ENCODE measurements at places on chromosomes 2 and 18.

DNA sequence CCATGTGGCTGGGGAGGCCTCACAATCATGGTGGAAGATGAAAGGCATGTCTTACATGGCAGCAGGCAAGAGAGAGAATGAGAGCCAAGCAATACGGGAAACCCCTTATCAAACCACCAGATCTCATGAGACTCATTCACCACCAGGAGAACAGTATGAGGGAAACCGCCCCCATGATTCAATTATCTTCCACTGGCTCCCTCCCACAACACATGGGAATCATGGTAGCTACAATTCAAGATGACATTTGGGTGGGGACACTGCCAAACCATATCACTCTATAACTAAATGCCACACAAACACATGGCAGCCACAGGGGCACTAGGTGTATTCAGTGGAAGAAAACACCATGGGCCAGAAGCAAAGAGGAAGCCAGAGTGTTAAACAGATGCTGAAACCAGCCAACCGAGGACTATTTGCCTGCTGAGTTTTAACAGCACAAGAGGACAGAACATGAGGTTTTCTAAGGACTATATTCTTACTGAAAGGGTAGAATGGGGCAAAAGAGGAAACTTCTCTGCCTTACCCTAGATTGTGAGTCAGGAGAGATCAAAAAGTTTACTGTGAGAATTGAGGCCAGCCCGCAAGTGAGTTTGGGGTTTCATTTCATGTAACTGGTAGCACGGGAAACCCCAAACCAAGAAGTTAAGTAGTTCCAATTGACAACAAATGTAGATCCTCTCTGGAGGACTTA lies 49.2 kb downstream of the SIGLEC15 start:
- no peak for DNase-seq

DNA sequence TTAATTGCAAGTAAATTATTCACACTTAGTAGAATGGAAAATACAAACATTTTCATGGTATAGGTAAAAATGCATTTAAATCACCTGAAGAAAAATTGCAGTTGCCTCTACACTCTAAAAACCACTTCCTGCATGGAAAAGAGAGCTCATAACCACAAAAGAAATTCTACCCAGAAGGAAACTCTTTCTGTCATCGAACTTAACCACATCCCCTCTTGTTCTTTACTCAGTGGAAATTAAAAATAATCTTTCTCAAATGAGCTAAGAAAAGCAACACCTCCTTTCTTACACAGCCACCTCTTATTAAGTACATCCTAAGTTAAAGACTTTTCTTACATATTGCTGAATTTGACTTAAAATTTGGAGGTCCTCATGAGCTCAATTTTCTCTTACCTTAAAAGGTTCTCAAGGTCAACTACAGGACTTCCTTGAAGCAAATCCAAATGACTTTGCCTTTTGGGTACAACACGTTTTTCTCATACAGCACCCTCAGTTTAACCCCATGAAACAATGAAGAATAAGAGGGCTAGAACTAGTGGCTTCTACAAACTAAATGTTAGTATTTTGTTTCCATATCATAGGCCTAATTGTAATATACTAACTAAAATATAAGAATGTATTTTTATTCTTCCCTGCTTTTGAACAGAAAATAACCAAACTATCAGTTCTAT lies 109.1 kb upstream of the CRIM1 start:
- no peak for DNase-seq

- no peak for DNase-seq
Observed at GRCh38 chr2:3486047-3487027, 33.0 kb downstream of the ADI1 start.

GRCh38 chr2:197310271-197310985 lies at the start of gene ANKRD44:
Gene ANKRD44 (minus strand): TSS chr2:197310780. CDS start chr2:197310604, 176 bp downstream.
- DNase-seq = no peak

GRCh38 chr2:19879120-19879519 lies 22.7 kb downstream of the TTC32 start:
- no peak for DNase-seq

DNA sequence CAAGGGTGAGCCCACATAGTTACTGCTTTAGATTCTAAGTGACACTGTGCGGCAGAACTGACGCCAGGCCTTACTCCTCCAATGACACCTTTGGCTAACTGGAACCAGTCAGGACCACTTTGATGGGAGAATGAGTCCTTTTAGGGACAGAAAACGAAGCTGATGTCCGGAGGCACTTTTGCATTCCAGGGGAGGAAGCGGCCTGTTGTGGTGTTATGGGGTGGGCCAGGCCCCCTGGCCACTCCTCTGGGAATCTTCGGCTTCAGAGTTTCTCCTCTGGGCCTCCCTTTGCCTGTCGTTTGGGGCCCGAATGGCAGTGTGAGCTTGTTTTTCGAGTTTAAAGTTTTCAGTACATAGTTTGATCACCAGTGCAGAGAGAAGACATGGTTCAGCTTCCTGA lies 65.9 kb downstream of the MBP start:
- DNase-seq = no peak

GRCh38 chr2:10204326-10205161 lies 82.0 kb downstream of the RRM2 start:
- no peak for DNase-seq

- no peak for DNase-seq
Observed at GRCh38 chr2:127278959-127279358, 15.0 kb downstream of the ERCC3 start.

DNA sequence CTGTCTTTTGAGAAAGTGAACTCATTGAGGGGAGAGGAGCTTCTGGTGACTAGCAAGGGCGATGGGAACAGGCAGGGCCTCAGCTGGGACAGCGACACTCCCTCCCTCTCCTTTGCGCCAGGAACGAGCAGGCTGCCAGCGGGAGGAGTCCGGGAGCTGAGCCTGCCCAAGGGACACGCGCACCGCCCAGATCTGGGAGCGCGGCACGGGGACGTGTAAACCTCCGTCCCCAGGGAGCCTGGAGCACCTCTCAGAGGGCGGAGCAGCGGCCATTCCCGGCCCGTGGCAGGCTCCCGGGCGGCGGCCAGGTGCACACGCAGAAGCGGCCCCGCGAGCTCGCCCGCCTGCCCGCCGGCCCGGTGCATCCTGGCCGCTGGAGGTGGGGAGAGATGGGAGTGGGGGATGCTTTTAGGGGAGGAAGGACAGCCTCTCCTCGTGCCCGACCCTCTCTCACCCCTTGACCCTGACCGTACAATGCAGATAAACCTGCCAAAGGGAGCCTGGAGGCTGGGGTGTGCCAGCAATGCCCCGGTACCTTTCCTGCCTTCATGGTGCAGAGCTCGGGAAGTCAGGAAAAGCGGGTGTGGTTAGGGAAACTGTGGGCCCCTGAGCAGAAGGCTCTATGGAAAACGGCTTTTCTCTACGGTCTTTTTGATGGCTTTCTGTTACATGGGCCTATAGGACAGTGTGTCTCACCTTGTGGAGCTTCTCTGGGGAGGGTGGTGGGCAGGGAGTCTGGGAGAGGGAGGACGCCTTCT lies 2.2 kb downstream of the AQP4 start:
- no peak for DNase-seq
